ENCODE measurements at places on chromosomes 11 and 22. TPM values are rescaled to one million over a fixed set of nuclear protein-coding genes. Genes with fewer than 3 reads are reported as not detected.

NTM gene
- 80.3 TPM for polyA plus RNA-seq

RTN4R gene
- polyA plus RNA-seq = 5.5 TPM

SIRT3 gene
- 38.2 TPM for polyA plus RNA-seq

GP1BB gene
- 6.1 TPM for polyA plus RNA-seq

SELENOM gene
- 6.4 TPM for polyA plus RNA-seq

OR5P2 gene
- polyA plus RNA-seq = not detected

PDGFD gene
- polyA plus RNA-seq = 84.9 TPM

LDHAL6A gene
- 1.1 TPM for polyA plus RNA-seq

ANO1 gene
- 47.0 TPM for polyA plus RNA-seq

KRTAP5-7 gene
- not detected for polyA plus RNA-seq

MMP12 gene
- 2.0 TPM for polyA plus RNA-seq

SULT4A1 gene
- polyA plus RNA-seq = 2.5 TPM

PGA5 gene
- 0.43 TPM for polyA plus RNA-seq

DCDC1 gene
- 4.6 TPM for polyA plus RNA-seq

MED19 gene
- polyA plus RNA-seq = 18.4 TPM

GALNT18 gene
- 22.3 TPM for polyA plus RNA-seq

Data from left renal pelvis (tissue), 4 donors.